ENCODE measurements at places on chromosomes 1 and 21.

- DNase-seq: no peak
Observed at GRCh38 chr1:201091256-201091655, 21.0 kb downstream of the CACNA1S start.

DNA sequence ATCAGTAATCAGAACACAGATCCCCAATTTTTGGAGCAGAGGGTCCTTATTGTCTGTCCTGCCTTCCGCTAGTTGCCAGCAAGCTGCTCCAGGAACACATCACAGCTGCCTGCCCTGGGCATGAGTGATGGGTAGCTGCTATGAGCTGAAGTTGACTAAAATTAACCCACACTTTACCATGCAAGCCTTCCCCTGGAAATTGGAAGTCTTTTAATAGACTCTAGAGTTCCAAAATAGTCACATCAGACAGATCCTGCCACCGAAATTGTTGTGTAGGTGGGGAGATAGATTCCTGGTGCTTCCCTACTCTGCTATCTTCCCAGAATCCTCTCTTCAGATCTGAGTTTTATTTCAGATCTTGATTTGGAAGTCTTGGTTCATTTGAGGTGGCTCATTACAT is 63.1 kb upstream of the GCLM start:
- peak; percentile 30 for DNase-seq

DNA sequence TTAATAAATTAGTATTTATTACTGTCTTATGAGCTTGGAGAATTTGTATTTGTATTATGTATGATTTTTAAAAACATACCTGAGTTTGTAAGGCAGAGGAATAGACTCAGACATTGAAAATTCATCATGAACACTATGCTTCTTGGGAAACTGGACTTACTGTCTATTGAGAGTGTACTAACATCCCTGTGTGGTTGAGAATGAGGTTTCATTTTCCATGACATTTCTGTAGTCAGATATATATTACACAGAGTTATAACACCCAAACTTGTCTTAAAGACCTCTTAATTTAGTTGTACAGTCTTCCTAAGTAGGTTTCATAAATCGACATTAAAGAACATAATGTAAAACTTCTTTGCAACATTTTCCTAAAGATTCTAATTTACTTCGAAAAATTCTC is 30.0 kb downstream of the PPP2R5A start:
- DNase-seq: no peak

DNA sequence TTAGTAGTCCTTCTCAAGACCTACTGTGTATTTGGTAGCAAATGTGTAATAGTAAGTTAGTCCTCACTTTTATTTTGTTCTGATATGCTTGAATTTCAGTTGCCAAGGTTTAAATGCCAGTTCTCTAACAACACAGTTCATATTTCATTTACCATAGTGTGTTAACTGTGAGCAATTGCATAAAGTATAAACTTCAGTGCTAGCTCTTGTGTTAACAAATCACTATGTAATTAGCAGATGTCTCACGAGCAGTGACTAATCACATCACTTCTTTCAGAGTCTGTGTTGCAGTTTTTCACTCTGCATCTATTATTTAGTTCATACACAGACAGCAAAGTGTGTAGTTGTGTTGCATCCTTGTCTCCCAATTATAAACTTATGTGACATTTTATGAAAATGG is 47.8 kb downstream of the ZMYM4 start:
- DNase-seq: no peak

GRCh38 chr1:193479187-193479586 is 292.8 kb upstream of the B3GALT2 start:
- DNase-seq: no peak

DNA sequence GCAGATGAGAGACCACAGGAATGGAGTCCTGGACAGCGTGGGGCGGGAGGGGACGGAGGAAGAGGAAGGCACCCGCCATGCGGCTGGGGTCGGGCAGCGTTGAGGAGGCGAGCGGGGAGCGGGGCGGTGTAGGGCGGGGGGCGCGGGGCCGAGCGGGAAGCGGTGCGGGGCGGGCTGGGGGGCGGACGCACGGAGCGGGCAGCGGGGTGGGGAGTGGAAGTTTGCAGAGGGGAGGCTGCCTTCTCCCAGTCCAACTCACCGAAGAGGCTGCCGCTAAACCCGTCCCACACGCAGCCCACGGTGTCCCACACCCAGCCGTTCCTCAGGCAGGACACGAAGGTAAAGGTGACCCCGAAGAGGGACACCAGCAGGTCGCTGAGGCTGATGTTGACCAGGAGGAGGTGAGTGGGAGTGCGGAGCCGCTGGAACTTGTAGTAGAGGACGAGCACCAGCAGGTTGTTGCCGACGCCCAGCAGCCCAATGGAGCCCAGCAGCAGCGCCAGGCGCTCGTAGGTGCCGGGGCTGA is 483 bp downstream of the CHML start:
- no peak for DNase-seq
